ENCODE measurements at places on chromosomes 16 and 17. TPM values are rescaled to one million over a fixed set of nuclear protein-coding genes. Genes with fewer than 3 reads are reported as not detected.

Gene ELMO3
- 33.1 TPM for polyA plus RNA-seq

Gene SLC6A2
- 0.73 TPM for polyA plus RNA-seq

Gene STRADA
- polyA plus RNA-seq = 25.7 TPM

Gene WFDC1
- 34.8 TPM for polyA plus RNA-seq

Gene PKMYT1
- polyA plus RNA-seq = 0.97 TPM

Gene SEZ6L2
- 9.1 TPM for polyA plus RNA-seq

Gene RTN4RL1
- 2.0 TPM for polyA plus RNA-seq

Gene KCNH4
- polyA plus RNA-seq = not detected

Gene ABI3
- polyA plus RNA-seq = 17.1 TPM

Gene ANKRD40CL
- polyA plus RNA-seq = not detected

Gene GGNBP2
- polyA plus RNA-seq = 43.0 TPM

Gene FAM20A
- 65.8 TPM for polyA plus RNA-seq

Gene NXPH3
- 1.2 TPM for polyA plus RNA-seq

Gene WNT9B
- 1.9 TPM for polyA plus RNA-seq

GRCh38 chr16:3881499-3881990 is 1.0 kb upstream of the CREBBP start:
- H3K36me3 ChIP-seq = no peaks in the 10 kb centered on the region
- peaks cover 17% of the 10 kb centered on the region for H3K4me1 ChIP-seq
- no peaks in the 10 kb centered on the region for H3K27me3 ChIP-seq
- H3K4me3 ChIP-seq = no peak overlapping the region
- peak; percentile 56 for DNase-seq

- H3K36me3 ChIP-seq = no peaks in the 10 kb centered on the region
- no peak overlapping the region for H3K27ac ChIP-seq
- no peaks in the 10 kb centered on the region for H3K27me3 ChIP-seq
- peaks cover 8% of the 10 kb centered on the region for H3K4me1 ChIP-seq
- no peak for DNase-seq
Observed at GRCh38 chr17:35086931-35087573, 23.5 kb upstream of the RFFL start.

- peak; percentile 93 for DNase-seq
- peak overlapping the region; percentile 49 for H3K4me3 ChIP-seq
- H3K27ac ChIP-seq = peak overlapping the region; percentile 98
- H3K27me3 ChIP-seq = no peaks in the 10 kb centered on the region
- H3K4me1 ChIP-seq = peaks cover 22% of the 10 kb centered on the region
- no peaks in the 10 kb centered on the region for H3K36me3 ChIP-seq
Observed at GRCh38 chr17:45132572-45133463, 503 bp upstream of the PLCD3 start.

DNA sequence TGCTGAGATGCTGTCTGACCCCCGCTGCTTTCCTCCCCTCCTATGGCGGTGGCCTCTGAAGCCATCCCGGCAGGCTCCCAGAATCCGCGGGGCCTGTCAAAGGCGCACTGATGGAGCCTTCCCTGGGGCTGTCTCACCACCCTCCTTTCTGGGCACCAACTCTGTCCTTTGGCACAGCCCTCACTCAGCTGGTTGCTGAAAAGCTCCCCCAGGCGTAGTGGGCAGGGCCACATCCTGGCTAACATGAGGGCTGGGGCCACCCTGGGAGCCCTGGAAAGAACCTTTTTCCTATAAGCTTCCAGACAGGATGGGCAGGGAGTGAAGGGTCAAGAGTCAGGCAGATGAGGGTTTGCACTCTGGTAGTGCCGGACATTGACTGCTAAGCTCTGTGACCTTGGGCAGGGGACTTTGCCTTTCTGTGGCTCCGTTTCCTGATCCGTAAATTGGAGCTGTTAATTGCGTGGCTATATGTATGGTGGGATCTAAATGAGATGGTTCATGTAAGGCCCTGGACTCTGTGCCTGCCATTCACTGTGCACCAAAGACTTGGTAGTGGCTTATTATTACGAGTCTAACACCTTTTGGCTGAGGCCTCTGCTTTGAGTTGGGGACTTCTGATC is 27.6 kb upstream of the LASP1NB start:
- H3K27ac ChIP-seq = peak overlapping the region; percentile 86
- no peaks in the 10 kb centered on the region for H3K36me3 ChIP-seq
- H3K4me1 ChIP-seq = no peaks in the 10 kb centered on the region
- H3K27me3 ChIP-seq = no peaks in the 10 kb centered on the region
- DNase-seq = no peak

GRCh38 chr17:37446027-37446426 is 39.3 kb downstream of the TADA2A start:
- H3K36me3 ChIP-seq = peaks cover 2% of the 10 kb centered on the region
- DNase-seq = no peak
- no peak overlapping the region for H3K4me3 ChIP-seq
- no peak overlapping the region for H3K27ac ChIP-seq
- H3K27me3 ChIP-seq = no peaks in the 10 kb centered on the region

GRCh38 chr16:19379838-19380237 is 37.8 kb upstream of the TMC5 start:
- no peak for DNase-seq
- no peak overlapping the region for H3K4me3 ChIP-seq
- no peaks in the 10 kb centered on the region for H3K4me1 ChIP-seq
- H3K36me3 ChIP-seq = no peaks in the 10 kb centered on the region
- no peaks in the 10 kb centered on the region for H3K27me3 ChIP-seq
- H3K27ac ChIP-seq = no peak overlapping the region

- H3K36me3 ChIP-seq = peaks cover 13% of the 10 kb centered on the region
- DNase-seq = peak; percentile 88
- H3K4me3 ChIP-seq = peak overlapping the region; percentile 95
- H3K27me3 ChIP-seq = no peaks in the 10 kb centered on the region
Observed at GRCh38 chr17:7308625-7309433, 1.4 kb downstream of the EIF5A start.

DNA sequence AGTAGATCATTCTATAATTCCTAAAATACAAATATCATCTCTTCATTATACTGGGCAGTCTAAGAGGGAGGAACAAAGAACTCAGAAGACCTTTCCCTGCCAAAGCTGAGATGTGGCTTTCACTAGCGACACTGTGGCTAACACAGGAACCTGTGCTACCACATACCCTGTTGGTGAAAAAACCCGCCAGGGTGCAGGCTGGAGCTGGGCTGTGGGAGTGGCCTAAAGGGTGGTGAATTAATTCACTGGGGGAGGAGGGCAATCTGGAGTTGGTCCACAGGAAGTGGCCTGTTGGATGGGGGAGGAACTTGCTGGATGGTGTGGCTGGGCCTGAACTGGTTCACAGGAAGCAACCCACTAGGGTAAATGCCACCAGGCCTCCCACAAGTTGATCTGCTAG is 7.4 kb downstream of the ZNF594 start:
- H3K4me3 ChIP-seq = no peak overlapping the region
- no peaks in the 10 kb centered on the region for H3K27me3 ChIP-seq
- H3K36me3 ChIP-seq = no peaks in the 10 kb centered on the region
- no peak for DNase-seq
- no peaks in the 10 kb centered on the region for H3K4me1 ChIP-seq

DNA sequence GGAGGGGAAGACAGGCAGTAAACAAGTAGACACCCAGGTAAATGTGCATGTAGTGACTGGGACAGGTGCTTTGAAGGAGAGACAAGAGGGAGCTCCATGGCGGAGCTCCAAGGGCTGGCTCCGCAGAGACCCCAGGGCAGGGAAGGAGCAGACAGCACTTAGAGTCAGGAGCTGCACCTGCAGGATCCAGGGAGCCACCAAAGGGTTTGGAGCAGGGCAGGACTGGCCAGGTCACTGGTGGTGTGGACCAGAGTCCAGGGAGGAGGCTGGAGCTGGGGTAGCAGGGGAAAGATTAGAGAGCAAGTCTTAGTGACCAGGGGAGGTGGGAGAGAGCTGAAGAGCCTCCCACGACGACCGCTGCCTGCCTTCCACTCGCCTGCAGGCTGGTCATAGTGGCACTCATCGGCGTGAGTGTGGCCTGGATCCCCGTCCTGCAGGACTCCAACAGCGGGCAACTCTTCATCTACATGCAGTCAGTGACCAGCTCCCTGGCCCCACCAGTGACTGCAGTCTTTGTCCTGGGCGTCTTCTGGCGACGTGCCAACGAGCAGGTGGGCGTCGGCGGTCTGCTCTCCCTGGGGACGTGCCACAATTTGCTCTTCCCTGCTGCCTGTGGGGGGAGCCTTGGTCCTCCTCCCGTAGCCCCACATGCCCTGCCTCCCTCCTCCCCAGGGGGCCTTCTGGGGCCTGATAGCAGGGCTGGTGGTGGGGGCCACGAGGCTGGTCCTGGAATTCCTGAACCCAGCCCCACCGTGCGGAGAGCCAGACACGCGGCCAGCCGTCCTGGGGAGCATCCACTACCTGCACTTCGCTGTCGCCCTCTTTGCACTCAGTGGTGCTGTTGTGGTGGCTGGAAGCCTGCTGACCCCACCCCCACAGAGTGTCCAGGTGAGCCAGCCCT is 14.7 kb upstream of the FAM83G start:
- H3K27ac ChIP-seq = no peak overlapping the region
- no peaks in the 10 kb centered on the region for H3K4me1 ChIP-seq
- H3K36me3 ChIP-seq = no peaks in the 10 kb centered on the region
- H3K4me3 ChIP-seq = no peak overlapping the region
- no peaks in the 10 kb centered on the region for H3K27me3 ChIP-seq
- no peak for DNase-seq

GRCh38 chr17:64282753-64283080 is 19.7 kb upstream of the TEX2 start:
- no peaks in the 10 kb centered on the region for H3K4me1 ChIP-seq
- no peak overlapping the region for H3K4me3 ChIP-seq
- DNase-seq = no peak
- H3K27me3 ChIP-seq = no peaks in the 10 kb centered on the region

GRCh38 chr17:47229535-47230443 is 20.6 kb downstream of the MYL4 start:
- H3K4me1 ChIP-seq = peaks cover 18% of the 10 kb centered on the region
- H3K27me3 ChIP-seq = no peaks in the 10 kb centered on the region
- H3K4me3 ChIP-seq = peak overlapping the region; percentile 64
- peak overlapping the region; percentile 53 for H3K27ac ChIP-seq

DNA sequence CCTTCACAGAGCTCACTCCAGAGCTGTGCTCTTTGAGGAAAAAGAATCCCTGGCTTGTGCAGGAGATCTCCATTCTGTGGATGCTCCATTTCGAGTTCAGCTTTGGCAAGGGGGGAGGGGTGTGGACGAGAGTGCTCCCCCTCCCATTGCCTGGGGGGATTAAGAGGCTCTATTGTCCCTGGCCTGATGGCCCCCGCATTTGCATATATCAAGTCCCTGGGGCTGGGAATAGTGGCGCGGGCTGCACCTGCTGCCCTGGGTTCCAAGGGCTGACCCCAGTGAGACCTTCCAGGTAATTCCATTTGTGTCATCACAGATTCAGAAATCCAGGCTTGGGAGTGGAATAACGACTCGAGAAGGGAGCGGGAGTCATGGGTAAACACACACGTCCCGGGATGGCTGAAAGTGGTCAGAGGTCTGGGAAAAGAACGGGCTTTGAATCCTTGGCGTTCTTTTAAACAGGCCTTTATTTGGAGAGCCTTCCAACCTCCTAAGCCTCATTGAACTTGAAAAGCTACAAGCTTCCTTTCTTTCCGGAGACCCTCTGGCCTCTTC is 479.3 kb downstream of the HS3ST3B1 start:
- no peak overlapping the region for H3K4me3 ChIP-seq
- no peak overlapping the region for H3K27ac ChIP-seq
- H3K27me3 ChIP-seq = no peaks in the 10 kb centered on the region
- no peak for DNase-seq
- no peaks in the 10 kb centered on the region for H3K36me3 ChIP-seq

- no peak overlapping the region for H3K27ac ChIP-seq
- no peak overlapping the region for H3K4me3 ChIP-seq
- H3K4me1 ChIP-seq = no peaks in the 10 kb centered on the region
- no peaks in the 10 kb centered on the region for H3K27me3 ChIP-seq
- no peak for DNase-seq
Observed at GRCh38 chr16:84260766-84261554, 21.1 kb upstream of the KCNG4 start.

- H3K4me1 ChIP-seq = no peaks in the 10 kb centered on the region
- no peak overlapping the region for H3K27ac ChIP-seq
- H3K36me3 ChIP-seq = no peaks in the 10 kb centered on the region
- no peak for DNase-seq
- no peak overlapping the region for H3K4me3 ChIP-seq
- H3K27me3 ChIP-seq = no peaks in the 10 kb centered on the region
Observed at GRCh38 chr17:73011016-73011486, 81.4 kb downstream of the SLC39A11 start.

GRCh38 chr16:3998793-3999478 is 117.3 kb downstream of the ADCY9 start:
- H3K27me3 ChIP-seq = no peaks in the 10 kb centered on the region
- no peak overlapping the region for H3K4me3 ChIP-seq
- peak; percentile 69 for DNase-seq
- no peaks in the 10 kb centered on the region for H3K4me1 ChIP-seq

- no peak for DNase-seq
- peaks cover 10% of the 10 kb centered on the region for H3K4me1 ChIP-seq
- no peaks in the 10 kb centered on the region for H3K27me3 ChIP-seq
- no peak overlapping the region for H3K4me3 ChIP-seq
Observed at GRCh38 chr17:77242118-77242851, 101.5 kb downstream of the SEC14L1 start.

GRCh38 chr17:44007346-44008204 is 3.2 kb downstream of the NAGS start:
- H3K27ac ChIP-seq = peak overlapping the region; percentile 41
- no peak for DNase-seq
- peaks cover 25% of the 10 kb centered on the region for H3K4me1 ChIP-seq
- peaks cover 9% of the 10 kb centered on the region for H3K36me3 ChIP-seq

- DNase-seq = no peak
- peaks cover 14% of the 10 kb centered on the region for H3K36me3 ChIP-seq
- H3K4me3 ChIP-seq = peak overlapping the region; percentile 22
- H3K4me1 ChIP-seq = peaks cover 13% of the 10 kb centered on the region
- H3K27me3 ChIP-seq = no peaks in the 10 kb centered on the region
Observed at GRCh38 chr17:64073771-64074703, 53.6 kb upstream of the ICAM2 start.

- no peaks in the 10 kb centered on the region for H3K27me3 ChIP-seq
- no peaks in the 10 kb centered on the region for H3K4me1 ChIP-seq
- no peak overlapping the region for H3K4me3 ChIP-seq
- H3K36me3 ChIP-seq = peaks cover 2% of the 10 kb centered on the region
- DNase-seq = no peak
Observed at GRCh38 chr17:30393491-30393890, 14.8 kb downstream of the CPD start.

DNA sequence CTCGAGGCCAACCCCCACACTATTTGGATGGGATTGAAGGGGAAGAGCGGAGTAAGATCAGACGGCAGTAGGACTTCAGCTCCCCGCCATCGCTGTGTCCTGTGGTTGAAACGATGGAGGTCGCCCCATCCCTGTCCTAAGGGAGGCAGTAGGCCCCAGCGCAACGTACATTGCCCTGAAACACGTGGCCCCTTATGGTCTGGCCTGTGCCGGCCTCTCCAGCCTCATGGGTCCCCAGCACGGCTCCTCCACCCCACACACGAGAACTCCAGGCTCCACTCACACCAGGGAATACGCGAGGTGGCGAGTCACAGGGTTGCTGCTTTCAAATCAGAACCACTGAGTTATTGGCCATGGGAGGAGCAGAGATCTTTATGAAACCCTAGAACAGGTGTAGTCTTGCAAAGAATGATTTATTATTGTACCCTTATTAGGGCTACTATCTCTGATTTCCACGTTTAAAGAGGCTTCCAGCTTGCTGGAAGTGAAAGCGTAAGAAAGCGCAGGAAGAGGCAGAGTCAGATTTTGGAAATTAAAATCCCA is 669 bp upstream of the DCTPP1 start:
- H3K4me1 ChIP-seq = peaks cover 15% of the 10 kb centered on the region
- peak overlapping the region; percentile 49 for H3K4me3 ChIP-seq
- DNase-seq = no peak
- no peaks in the 10 kb centered on the region for H3K36me3 ChIP-seq
- H3K27ac ChIP-seq = peak overlapping the region; percentile 68

Data from kidney (tissue), 22 donors.